ENCODE measurements at places on chromosomes 12 and 14.

- no peak for DNase-seq
Measured at GRCh38 chr14:99728981-99729451, 44.9 kb downstream of the CYP46A1 start.

GRCh38 chr12:50331745-50332144 lies 48.4 kb upstream of the LIMA1 start:
- no peak for DNase-seq

- no peak for DNase-seq
Measured at GRCh38 chr14:100341301-100342031, 18.3 kb downstream of the SLC25A47 start.

- no peak for DNase-seq
Measured at GRCh38 chr14:24965934-24966578, 83.9 kb downstream of the STXBP6 start.

DNA sequence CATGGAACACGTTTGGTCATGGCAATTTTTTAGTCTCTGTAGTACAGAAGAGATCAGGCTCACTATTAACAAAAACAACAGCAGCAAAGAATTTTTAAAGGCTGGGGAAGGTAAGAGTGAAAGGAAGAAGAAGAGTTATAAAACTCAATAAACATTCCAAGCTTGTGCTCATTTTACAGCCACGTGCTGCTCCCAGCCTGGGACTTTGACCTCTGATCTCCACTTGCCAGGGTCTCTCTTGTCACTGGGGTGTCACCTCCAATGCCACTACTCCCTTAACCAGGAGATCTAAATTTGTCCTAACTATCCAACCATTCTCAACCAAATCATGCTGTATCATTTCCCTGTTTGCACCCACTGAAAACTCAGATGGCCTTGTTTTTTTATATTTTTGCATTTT lies 605.1 kb downstream of the VRK1 start:
- no peak for DNase-seq

DNA sequence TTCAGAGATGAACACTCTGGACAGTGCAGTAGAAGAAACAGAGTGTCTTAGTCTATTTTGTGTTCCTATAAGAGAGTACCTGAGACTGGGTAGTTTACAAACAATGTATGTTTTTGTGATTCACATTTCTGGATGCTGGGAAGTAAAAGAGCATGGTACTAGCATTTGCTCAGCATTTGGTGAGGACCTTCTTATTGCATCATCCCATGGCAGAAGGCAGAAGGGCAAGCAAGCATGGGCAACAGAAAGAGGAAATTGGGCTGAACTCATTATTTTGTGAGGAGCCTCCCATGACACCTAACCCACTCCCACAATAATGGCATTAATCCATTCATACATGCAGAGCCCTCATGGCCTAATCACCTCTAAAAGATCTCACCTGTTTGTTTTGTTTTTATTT lies 8.0 kb downstream of the ANKS1B start:
- no peak for DNase-seq

GRCh38 chr12:111964935-111965334 lies 48.0 kb downstream of the TMEM116 start:
- DNase-seq, result no peak

DNA sequence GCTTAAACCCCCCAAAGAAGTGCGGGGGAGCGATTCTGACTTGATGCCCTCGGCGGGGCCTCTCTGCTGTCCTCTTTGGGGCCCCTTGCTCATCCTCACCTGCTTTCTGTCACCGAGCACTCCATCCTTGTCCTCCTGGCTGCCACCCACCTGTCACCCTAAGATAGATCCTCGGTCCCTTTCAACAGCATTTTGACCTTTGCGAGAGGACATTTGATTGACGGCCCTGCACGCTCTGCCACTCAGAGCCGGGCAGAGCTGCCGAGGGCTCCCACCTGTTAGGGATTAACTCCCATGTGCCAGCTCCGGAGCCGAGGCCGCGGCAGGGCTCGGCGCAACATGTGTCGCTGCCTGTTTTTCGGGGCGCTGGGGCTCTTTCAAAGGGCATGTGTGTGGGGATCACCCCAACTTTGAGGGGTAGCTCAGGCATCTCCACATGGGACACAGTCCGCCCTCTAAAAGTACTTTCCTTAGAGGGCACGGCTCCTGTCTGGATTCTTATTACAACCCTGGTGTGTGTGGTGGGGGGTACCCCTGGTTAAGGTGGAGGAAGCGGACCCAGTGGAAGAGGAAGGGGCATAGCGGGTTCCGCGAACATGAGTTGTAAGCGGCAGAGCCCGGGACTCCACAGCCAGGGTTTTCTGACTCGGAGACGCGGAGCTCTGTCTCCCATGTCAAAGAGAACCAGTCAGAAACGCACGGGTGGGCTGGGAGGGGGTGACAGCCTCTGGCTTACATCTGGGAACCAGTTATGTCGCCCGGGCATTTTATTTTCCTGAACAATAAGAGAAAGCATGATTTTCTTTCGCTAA lies 811 bp upstream of the MEG3 start:
- no peak for DNase-seq

GRCh38 chr14:52336241-52336640 lies 22.1 kb downstream of the PTGER2 start:
- DNase-seq, result no peak

- DNase-seq, result no peak
Measured at GRCh38 chr12:25950329-25951115, 8.0 kb upstream of the RASSF8 start.
